NCI-H226 (cell line): ENCODE measurements at places on chromosomes 2 and 18.

GRCh38 chr2:153417077-153417476 is 61.5 kb downstream of the RPRM start:
- no peak for DNase-seq

- DNase-seq: no peak
These were observed 194.2 kb upstream of the HDAC4 start for GRCh38 chr2:239594772-239595608.

- DNase-seq: no peak
These were observed 214.6 kb downstream of the TSN start for GRCh38 chr2:121969766-121970639.

- no peak for DNase-seq
These were observed 183.3 kb upstream of the HDAC4 start for GRCh38 chr2:239583879-239584859.

DNA sequence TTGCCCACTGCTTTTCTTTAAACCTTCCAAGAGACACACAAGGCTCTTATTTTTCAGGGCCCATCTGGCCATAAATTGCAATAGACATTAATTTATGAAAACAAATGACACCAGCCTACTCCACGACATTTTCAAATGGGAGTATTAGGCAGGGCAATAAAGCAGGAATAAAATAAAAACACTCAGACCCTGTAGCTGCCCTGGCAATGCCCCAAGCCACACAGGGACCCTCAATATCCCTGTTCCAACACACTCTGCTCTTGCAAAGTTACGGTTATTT is 550.8 kb upstream of the TNP1 start:
- no peak for DNase-seq

- DNase-seq: no peak
These were observed 186.1 kb upstream of the NRXN1 start for GRCh38 chr2:51218047-51218446.

GRCh38 chr18:54294274-54294673 is 25.0 kb downstream of the POLI start:
- DNase-seq: no peak

DNA sequence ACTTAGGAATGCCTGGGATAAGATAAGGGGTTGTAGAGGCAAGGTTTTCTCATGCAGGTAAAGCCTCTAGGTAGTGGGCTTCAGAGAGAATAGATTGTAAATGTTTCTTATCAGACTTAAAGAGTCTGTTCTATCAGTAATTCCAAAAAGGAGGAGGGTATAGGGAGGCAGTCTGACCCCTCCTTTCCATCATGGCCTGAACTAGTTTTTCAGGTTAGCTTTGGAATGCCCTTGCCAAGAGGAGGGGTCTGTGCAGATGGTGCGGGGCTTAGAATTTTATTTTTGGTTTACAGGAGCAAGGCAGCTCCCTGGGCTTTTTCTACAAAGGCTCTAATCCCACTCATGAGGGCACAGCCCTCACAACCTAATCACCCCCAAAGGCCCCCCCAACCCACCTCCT is 135.0 kb downstream of the B3GNT2 start:
- DNase-seq: no peak

GRCh38 chr2:219250049-219250781 is 2.8 kb upstream of the TUBA4B start:
- no peak for DNase-seq

GRCh38 chr2:19478409-19478808 is 120.0 kb upstream of the OSR1 start:
- no peak for DNase-seq

DNA sequence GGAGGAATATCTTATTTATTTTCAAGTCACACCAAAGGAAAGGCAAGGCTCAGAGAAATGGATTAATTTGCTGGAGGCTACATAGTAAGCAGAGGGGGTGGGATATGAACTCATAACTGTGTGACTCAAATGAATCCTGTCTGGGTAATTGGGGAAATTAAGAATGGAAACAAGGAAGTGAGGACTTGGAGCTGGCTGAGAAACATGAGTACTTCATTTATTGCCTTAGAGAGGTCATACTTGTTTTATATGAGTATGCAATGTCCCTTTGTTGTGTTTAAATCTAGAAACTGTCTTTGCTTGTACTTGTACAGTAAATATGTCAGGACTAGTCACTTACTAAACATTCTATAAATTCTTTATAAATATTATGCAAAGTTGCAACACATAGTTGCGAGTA is 2166.7 kb upstream of the PIK3C3 start:
- no peak for DNase-seq

GRCh38 chr2:138928374-138929021 is 148.3 kb upstream of the NXPH2 start:
- DNase-seq: no peak
